PC-3 (cell line): ENCODE measurements at places on chromosomes 5 and 9. TPM values are rescaled to one million over a fixed set of nuclear protein-coding genes. Genes with fewer than 3 reads are reported as not detected.

- H3K4me3 ChIP-seq: no peak overlapping the region
- no peaks in the 10 kb centered on the region for H3K27me3 ChIP-seq
- DNase-seq: no peak
- no peak overlapping the region for H3K27ac ChIP-seq
Observed at GRCh38 chr5:141490271-141490670, 1.4 kb downstream of the PCDHGC5 start.

The ZDHHC11 gene
- total RNA-seq: 21.5 and 26.0 TPM in 2 replicates

- H3K27me3 ChIP-seq: no peaks in the 10 kb centered on the region
- DNase-seq: no peak
- H3K4me3 ChIP-seq: no peak overlapping the region
- H3K27ac ChIP-seq: no peak overlapping the region
Observed at GRCh38 chr9:26033336-26033735, 355.1 kb upstream of the TUSC1 start.

The OMD gene
- not detected in 2 replicates for total RNA-seq

DNA sequence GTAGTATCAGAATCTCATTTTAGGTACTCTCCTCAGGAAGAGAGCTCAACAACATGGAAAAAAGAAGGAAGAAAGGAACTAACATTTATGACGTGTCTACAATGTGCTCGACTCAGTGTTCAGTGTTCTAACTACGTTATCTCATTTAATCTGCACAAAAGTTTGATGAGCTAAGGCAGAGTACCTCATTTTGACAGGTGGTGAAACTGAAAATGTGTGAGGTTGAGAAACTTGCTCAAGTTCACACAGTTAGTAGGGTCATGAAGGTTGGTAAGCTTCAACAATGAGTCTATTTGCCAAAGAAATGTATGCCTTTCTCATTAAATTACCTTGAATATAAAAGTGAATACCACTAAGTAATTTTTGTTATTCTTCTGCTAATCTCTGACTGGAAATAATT lies 165.1 kb downstream of the CAAP1 start:
- no peaks in the 10 kb centered on the region for H3K4me1 ChIP-seq
- no peak overlapping the region for H3K4me3 ChIP-seq
- no peaks in the 10 kb centered on the region for H3K36me3 ChIP-seq
- peaks cover 11% of the 10 kb centered on the region for H3K27me3 ChIP-seq

DNA sequence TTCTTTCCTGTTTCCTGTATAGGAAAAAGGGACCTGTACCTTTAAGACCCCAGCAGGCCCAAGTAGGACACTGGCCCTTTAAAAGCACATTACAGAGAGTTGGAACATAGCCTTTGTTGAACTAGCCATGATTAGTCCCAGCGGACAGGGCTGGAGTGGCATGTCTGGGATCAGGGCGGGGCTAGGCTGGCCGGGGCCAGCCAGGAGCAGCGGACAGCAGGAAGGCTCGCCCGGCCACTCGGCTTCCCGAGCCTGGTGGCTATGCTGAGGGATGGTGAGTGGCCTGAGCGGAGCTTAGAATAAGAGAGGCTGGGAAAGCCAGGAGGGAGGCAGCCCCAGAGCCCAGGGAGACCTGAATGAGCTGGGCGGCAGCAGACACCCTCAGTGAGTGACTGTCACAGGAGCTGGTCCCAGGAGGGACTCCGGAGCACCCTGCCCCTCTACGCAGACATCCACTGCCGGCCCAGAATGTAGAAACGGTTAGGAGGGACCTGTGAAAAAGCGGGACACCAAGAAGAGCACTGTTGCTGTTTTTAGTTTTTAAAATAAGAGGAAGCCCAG lies 92.1 kb downstream of the DAB2IP start:
- DNase-seq: peak; percentile 82
- peaks cover 13% of the 10 kb centered on the region for H3K4me1 ChIP-seq
- H3K27me3 ChIP-seq: no peaks in the 10 kb centered on the region

The CDKN2B gene
- 32.2 and 32.7 TPM in 2 replicates for total RNA-seq

DNA sequence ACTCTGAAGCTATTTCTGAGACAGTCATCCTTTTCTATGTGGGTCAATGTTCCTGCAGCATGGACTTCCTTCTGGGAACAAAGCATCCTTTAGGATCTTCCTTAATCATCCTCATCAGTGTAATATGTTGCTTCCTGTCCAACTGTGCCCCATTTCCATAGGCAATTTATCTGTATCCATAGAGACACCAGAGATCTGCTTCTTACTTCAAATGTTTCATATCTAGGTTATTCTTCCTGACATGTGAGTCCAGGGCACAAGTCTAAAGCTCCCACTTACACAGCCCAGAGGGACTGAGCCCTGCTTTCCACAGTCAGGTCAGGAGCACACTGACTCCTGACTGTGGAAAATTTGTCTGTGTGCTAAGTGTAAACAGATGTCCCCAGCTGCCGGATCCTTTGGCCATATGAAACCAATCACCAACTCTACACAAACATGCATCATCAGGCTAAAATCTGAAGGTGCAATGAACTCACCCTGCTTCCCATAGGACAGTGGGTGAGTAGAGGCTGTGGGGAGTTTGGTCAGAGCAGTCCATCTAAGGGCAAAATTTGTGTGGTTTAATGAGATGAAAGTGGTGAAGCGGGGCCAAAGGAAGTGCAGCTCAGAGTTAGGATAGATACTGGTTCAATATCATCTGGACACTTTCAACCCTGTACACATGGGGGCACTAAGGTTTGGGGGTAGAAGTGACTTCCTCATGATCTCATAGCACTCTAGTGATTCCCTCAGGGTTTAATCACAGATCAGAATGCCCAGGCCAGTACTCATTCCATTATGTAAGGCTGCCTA lies 85.2 kb upstream of the TNC start:
- no peaks in the 10 kb centered on the region for H3K36me3 ChIP-seq
- H3K27me3 ChIP-seq: no peaks in the 10 kb centered on the region
- no peak overlapping the region for H3K4me3 ChIP-seq

DNA sequence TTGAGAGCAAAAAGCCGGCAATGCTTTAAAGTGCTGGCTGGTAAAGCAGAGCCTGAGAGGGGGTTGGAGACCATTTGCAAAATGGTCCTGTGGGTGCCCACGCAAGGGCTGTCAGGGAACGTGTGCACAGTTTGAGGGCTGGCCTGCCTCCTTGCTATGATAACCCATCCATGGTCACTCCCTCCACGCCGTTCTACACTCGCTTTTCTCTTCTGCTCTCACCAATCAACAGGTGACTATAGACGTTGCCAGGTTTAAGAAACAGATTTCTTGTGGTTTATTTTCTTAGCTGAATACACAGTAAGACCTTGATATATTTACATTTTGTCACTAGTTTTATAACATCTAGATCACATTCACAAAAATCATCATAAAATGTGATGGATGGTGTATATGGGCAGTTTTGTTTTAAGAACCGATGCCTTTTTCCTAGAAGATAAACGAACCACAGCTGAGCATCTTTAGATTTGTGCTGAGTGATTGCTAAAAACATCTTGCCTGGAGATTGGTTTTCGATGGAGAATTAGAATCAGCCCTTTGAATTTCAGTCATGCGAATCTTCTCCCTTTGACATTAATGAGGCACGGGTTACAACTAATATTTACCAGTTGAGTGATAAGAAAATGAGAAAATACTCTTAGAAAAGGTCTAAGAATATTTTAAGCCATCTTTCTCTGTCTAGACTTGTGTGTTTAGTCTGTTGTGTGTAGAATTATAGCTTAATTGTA lies 13.9 kb downstream of the MAP1B start:
- no peaks in the 10 kb centered on the region for H3K36me3 ChIP-seq
- DNase-seq: no peak
- no peaks in the 10 kb centered on the region for H3K27me3 ChIP-seq

- peaks cover 32% of the 10 kb centered on the region for H3K4me1 ChIP-seq
- peak overlapping the region; percentile 31 for H3K27ac ChIP-seq
- DNase-seq: no peak
- no peaks in the 10 kb centered on the region for H3K27me3 ChIP-seq
- H3K36me3 ChIP-seq: no peaks in the 10 kb centered on the region
Observed at GRCh38 chr5:176440927-176441706, 7.1 kb upstream of the FAF2 start.

The PAPPA gene
- not detected in 2 replicates for total RNA-seq

DNA sequence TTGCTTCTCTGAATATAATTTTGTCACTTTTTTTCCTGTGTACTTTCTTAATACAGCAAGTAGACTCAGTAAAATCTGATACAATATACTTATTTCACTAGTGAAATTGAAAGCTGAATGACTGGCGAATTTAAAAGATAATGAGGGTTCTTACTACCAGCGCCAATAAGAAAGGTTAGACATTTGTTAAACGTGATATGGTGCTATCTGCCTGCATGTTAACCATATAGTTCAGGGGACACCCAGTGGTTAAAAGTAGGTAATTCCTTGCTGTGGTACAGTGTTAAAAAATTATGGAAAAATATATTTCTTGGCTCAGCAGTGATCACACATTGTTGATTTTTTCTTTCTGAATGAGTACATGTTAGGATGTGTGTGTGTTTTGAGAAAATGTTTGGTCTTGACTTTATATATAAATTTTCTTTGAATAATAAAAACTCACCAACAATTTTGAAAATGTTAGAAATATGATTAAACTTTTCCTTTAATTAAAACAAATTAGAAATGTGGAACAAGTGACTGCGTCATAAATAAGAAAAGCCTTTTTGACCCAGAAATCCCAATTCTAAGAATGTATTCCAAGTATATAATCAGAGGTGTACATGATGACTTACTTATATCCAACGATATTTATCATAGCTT lies 25.8 kb downstream of the CAST start:
- H3K4me1 ChIP-seq: peaks cover 5% of the 10 kb centered on the region
- H3K4me3 ChIP-seq: peak overlapping the region; percentile 48
- no peaks in the 10 kb centered on the region for H3K36me3 ChIP-seq
- H3K27ac ChIP-seq: 0 out of 2 replicates have a peak overlapping the region, but pooled peaks have one; percentile 1
- no peaks in the 10 kb centered on the region for H3K27me3 ChIP-seq

DNA sequence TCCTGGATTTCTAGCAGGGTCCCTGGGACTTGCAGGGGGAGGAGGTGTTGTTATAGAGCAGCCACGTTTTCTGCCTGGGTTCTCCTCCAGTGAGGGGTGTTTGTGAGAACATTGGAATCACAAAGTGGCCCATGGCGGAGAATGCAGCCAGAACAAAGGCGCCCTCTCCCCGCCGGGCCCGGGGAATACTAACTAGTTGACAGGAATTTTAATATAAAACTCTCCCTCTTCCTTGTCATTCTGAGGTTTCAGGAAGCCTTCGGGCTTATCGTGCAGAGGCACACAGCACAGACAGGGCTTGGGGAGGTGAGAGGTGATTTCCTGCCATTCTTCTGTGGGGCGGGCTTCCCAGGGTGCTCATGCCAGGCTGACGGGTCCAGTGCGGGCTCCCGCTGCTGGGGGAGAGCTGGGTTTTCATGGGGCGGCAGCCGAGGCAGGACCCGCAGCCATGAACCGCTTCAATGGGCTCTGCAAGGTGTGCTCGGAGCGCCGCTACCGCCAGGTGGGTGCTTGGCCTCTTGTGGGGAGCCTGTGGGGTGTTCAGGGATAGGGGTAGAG lies 37.7 kb downstream of the RGS3 start:
- H3K36me3 ChIP-seq: no peaks in the 10 kb centered on the region
- no peak overlapping the region for H3K27ac ChIP-seq
- H3K27me3 ChIP-seq: no peaks in the 10 kb centered on the region
- DNase-seq: no peak
- H3K4me3 ChIP-seq: no peak overlapping the region

DNA sequence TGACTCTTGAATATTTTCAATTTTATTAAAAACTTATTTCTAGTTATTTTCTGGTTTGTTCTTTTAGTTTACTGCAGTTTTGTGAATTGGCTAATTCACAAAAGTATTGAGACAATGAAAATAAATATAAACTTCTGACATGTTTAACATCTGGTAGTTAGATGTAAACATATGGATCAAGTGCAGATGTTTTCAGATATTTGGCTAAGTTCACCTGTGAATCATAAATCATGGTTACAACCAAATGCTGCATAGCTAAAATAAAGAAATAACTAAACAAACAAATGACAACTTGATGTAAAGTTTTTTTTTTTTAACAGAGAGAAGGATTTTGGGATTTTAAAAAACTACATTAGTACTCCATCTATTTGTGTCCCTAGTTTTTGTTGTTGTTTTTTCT lies 484.6 kb downstream of the SLCO4C1 start:
- DNase-seq: no peak
- H3K4me3 ChIP-seq: no peak overlapping the region
- H3K27ac ChIP-seq: no peak overlapping the region
- H3K36me3 ChIP-seq: no peaks in the 10 kb centered on the region
- no peaks in the 10 kb centered on the region for H3K4me1 ChIP-seq
- no peaks in the 10 kb centered on the region for H3K27me3 ChIP-seq

The MYO10 gene
- total RNA-seq: 52.3 and 72.3 TPM in 2 replicates

- DNase-seq: no peak
- H3K27me3 ChIP-seq: no peaks in the 10 kb centered on the region
- no peak overlapping the region for H3K27ac ChIP-seq
- H3K4me1 ChIP-seq: no peaks in the 10 kb centered on the region
Observed at GRCh38 chr9:8679371-8679822, 879.8 kb upstream of the DMAC1 start.

The CCDC69 gene
- 19.2 and 26.4 TPM in 2 replicates for total RNA-seq
